Activated T-helper 17 cell treated with anti-CD3 and anti-CD28 coated beads, Interleukin-2, amount 50 U/mL, for 72 hours (primary cell): ENCODE measurements at places on chromosomes 4 and X. TPM values are rescaled to one million over a fixed set of nuclear protein-coding genes. Genes with fewer than 3 reads are reported as not detected.

Gene BST1
- total RNA-seq: 0.32 TPM

Gene PASD1
- total RNA-seq: not detected

Gene RPA4
- 0.26 TPM for total RNA-seq

Gene SPATA18
- total RNA-seq: 0.19 TPM

Gene ASMT
- 8.9 TPM for total RNA-seq

Gene BTC
- total RNA-seq: not detected

Gene TMEM35A
- total RNA-seq: not detected

Gene FBXW7
- total RNA-seq: 37.4 TPM

Gene STK32B
- total RNA-seq: not detected

Gene NLGN4X
- total RNA-seq: not detected

Gene KCND1
- 16.8 TPM for total RNA-seq

Gene ADH6
- not detected for total RNA-seq

Gene P2RY10
- total RNA-seq: 34.6 TPM

Gene COX7B2
- total RNA-seq: not detected

Gene ARMCX2
- 3.7 TPM for total RNA-seq

Gene MCUB
- 57.3 TPM for total RNA-seq

Gene HPF1
- 19.0 TPM for total RNA-seq
